ENCODE measurements at places on chromosomes 7 and 10. TPM values are rescaled to one million over a fixed set of nuclear protein-coding genes. Genes with fewer than 3 reads are reported as not detected.

- DNase-seq = no peak
- no peak overlapping the region for H3K27ac ChIP-seq
- no peak overlapping the region for H3K4me3 ChIP-seq
- H3K4me1 ChIP-seq = peaks cover 8% of the 10 kb centered on the region
- H3K36me3 ChIP-seq = no peaks in the 10 kb centered on the region
- no peaks in the 10 kb centered on the region for H3K27me3 ChIP-seq
These were observed 27.4 kb upstream of the GRID1 start for GRCh38 chr10:86393862-86394455.

DNA sequence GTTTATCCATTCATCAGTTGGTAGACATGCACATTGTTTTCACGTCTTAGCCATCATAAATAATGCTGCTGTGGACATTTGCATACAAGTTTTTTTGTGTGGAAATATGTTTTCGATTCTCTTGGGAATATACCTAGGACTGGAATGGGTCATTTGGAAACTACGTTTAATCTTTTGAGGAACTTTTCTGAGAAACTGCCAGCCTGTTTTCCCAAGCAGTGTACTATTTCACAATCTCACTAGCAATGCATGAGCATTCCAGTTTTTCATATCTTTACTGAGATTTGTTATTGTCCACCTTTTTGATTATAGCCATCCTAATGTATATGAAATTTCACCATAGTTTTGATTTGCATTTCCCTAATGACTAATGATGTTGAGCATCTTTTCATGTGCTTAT lies 95.7 kb upstream of the JAZF1 start:
- H3K4me1 ChIP-seq = peaks cover 3% of the 10 kb centered on the region
- DNase-seq = no peak
- H3K36me3 ChIP-seq = no peaks in the 10 kb centered on the region
- peaks cover 3% of the 10 kb centered on the region for H3K27me3 ChIP-seq
- H3K27ac ChIP-seq = no peak overlapping the region

DNA sequence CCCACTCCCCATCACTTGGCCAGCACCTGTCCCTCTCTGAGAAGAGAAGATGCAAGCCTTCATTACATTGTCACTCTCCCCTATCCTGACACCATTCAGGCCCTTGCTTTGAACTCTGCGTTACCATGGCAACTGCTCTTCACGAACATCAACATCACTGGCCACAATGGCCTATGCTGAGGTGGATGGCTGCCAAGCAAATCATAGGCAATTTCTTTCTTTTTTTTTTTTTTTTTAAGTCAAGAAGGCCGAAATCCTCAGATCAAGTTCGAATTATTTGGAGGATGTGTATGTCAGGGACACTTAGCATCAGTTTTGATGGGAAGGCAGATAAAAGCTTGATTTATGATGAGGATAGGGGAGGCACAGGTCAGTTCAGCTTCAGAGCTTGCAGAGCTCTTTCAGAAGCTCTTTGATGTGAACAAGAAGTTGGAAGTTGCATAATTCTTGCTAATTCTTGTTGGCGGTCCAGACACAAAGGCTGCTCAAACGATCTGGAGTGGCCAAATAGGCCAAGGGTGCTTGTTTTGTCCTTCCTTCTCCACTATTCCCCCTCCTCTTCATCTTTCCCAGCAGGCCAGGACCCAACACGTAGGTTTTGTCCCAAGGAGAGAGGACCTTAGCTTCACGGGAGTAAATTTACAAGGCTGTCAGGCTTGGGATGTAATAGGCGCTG lies 179.9 kb upstream of the NPVF start:
- H3K27ac ChIP-seq = no peak overlapping the region
- DNase-seq = no peak
- H3K4me3 ChIP-seq = no peak overlapping the region
- H3K36me3 ChIP-seq = no peaks in the 10 kb centered on the region
- H3K27me3 ChIP-seq = no peaks in the 10 kb centered on the region
- H3K4me1 ChIP-seq = no peaks in the 10 kb centered on the region

DNA sequence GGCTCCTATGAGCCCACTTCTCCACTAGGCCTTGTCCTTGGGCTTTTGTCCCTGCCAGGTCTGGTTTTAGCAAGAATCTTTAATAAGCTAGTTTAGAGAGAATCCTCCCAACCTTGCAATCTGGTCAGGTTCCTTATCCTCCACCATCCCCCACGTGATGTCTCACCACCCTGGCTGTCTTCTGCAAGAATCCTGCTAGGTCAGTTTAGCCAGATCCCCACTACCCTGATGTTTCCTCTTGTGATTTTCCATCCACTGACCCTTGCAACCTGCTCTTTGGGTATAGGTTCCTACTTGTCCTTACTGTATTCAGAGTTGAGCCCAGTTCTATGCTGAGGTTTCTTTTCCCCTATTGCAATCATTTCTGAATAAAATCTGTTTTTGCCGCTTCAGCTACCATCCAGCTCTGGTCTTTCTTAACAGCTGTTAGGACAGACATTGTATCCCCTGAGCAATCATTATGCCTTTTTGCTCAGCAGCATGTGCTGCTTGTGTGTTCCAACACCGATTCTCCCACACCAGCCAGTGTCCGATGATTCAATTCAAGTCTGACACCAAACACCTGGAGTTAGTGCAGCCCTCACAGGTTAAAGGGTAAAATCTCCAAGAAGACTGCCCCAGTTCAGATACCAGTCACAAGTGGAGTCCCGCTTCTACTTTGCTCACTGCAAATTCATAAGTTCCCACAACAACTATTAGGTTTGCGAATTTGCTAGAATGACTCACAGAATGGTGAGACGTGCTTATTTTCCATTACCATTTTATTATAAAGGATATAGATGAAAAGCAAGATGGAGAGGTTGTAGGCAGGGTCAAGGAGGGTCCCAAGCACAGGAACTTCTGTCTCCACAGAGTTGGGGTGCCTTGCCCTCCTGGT lies 62.2 kb upstream of the ADCY1 start:
- H3K4me1 ChIP-seq = no peaks in the 10 kb centered on the region
- H3K4me3 ChIP-seq = no peak overlapping the region
- no peaks in the 10 kb centered on the region for H3K27me3 ChIP-seq
- H3K36me3 ChIP-seq = no peaks in the 10 kb centered on the region
- DNase-seq = no peak
- H3K27ac ChIP-seq = no peak overlapping the region

The NODAL gene
- not detected for total RNA-seq

The ASAH2 gene
- total RNA-seq = 2.8 TPM

GRCh38 chr7:14834883-14835282 lies 67.7 kb downstream of the DGKB start:
- no peak overlapping the region for H3K4me3 ChIP-seq
- H3K4me1 ChIP-seq = no peaks in the 10 kb centered on the region
- DNase-seq = no peak

- H3K36me3 ChIP-seq = no peaks in the 10 kb centered on the region
- H3K4me1 ChIP-seq = peaks cover 4% of the 10 kb centered on the region
- no peak overlapping the region for H3K27ac ChIP-seq
- no peak overlapping the region for H3K4me3 ChIP-seq
These were observed 87.1 kb downstream of the KAT6B start for GRCh38 chr10:74913377-74913979.

The SCIN gene
- 0.16 TPM for total RNA-seq

The ADAM22 gene
- total RNA-seq = 5.6 TPM

The FLNC gene
- 0.05 TPM for total RNA-seq

DNA sequence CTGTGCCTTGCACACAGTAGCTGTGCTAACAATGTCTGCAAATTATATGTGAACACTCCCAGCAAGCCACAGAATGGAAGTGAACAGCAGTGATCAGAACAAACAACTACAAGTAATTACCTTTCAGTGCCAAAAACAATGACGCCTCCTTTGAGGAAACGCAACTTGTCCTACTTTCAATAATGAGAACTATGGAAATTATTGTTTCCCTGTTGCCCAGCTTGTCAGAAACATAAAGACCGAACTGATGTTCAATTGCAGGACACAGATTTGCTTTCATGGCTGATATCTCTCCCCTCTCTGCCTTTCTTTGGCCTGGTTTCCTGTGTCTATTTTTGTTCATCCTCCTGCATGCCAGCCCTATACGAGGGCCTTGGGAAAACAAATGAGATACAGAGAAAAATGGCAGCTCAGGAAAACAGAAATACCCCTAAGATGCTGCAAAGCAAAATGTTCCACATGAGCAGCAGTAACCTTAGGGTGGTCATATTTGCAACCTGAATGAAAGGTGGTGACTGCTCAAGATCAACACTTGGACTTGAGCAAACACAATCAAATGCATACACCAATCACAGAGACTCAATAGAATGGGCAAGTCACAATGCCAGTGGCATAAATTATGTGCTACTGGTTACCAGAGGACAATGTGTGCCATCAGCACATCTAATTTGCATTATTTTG lies 26.8 kb downstream of the COBL start:
- H3K4me1 ChIP-seq = no peaks in the 10 kb centered on the region
- H3K27ac ChIP-seq = no peak overlapping the region
- DNase-seq = no peak
- H3K4me3 ChIP-seq = no peak overlapping the region
- H3K36me3 ChIP-seq = no peaks in the 10 kb centered on the region
- peaks cover 2% of the 10 kb centered on the region for H3K27me3 ChIP-seq

GRCh38 chr7:155698633-155699032 lies 54.2 kb downstream of the RBM33 start:
- H3K27ac ChIP-seq = no peak overlapping the region
- no peaks in the 10 kb centered on the region for H3K27me3 ChIP-seq
- H3K4me1 ChIP-seq = no peaks in the 10 kb centered on the region
- no peak overlapping the region for H3K4me3 ChIP-seq
- no peaks in the 10 kb centered on the region for H3K36me3 ChIP-seq
- DNase-seq = no peak

- no peak overlapping the region for H3K27ac ChIP-seq
- H3K27me3 ChIP-seq = peaks cover 6% of the 10 kb centered on the region
- no peak for DNase-seq
- H3K4me3 ChIP-seq = no peak overlapping the region
These were observed 90.4 kb downstream of the GRM8 start for GRCh38 chr7:127162366-127162765.

DNA sequence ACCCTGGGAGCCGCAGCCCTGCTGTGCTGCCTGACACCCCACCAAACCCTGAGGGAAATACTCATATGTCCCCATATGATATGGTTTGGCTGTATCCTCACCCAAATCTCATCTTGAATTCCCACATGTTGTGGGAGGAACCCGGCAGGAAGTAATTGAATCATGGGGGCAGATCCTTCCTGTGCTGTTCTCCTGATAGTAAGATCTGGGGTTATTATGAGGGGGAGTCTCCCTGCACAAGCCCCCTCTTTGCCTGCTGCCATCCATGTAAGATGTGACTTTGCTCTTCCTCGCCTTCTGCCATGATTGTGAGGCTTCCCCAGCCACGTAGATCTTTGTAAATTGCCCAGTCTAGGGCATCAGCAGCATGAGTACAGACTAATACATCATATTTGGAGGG lies 68.7 kb downstream of the RGS10 start:
- no peak overlapping the region for H3K27ac ChIP-seq
- no peaks in the 10 kb centered on the region for H3K36me3 ChIP-seq
- no peaks in the 10 kb centered on the region for H3K27me3 ChIP-seq
- H3K4me1 ChIP-seq = peaks cover 17% of the 10 kb centered on the region

DNA sequence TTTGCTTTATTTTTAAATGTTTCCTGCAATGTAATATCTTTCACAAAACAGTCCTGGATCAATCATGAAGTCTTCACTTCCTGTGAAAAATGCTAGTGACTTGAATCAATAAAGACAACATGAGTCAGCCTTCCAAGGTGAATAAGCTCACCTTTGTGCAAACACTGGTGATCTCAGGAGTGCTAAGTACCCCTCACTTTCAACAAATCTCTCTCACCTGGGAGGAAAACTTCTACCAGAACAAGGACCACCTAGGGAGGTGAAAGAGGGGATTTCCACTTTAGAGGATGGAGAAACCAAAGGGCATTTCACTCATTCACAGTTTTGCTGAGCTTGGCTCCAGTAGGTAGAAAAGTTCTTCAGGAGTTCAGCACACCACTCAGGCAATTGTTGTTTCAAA lies 64.8 kb downstream of the CALD1 start:
- H3K36me3 ChIP-seq = no peaks in the 10 kb centered on the region
- no peaks in the 10 kb centered on the region for H3K4me1 ChIP-seq
- H3K27ac ChIP-seq = no peak overlapping the region
- H3K4me3 ChIP-seq = no peak overlapping the region

DNA sequence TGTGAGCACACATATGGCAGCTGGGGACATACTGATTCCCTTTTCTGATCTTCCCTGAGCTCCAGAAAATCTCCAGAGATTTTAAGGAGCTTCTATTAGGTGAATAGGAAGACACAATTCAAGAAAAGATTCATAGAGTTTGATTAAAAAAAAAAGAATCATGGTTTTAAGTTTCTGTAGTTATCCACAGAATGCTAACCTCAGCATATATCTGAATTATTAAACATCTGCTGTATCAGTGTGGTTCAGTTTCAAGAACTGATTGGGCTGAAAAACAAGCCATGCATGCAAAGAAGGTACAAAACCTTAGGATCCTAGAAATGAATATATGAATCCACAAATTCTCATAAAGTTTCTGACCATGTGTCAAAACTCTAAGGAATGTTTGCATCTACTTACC lies 94.1 kb upstream of the ZNF438 start:
- no peak overlapping the region for H3K4me3 ChIP-seq
- H3K4me1 ChIP-seq = no peaks in the 10 kb centered on the region
- no peak for DNase-seq

GRCh38 chr7:372546-372931 lies 82.6 kb downstream of the FOXL3 start:
- H3K4me3 ChIP-seq = no peak overlapping the region
- H3K27me3 ChIP-seq = no peaks in the 10 kb centered on the region
- H3K4me1 ChIP-seq = peaks cover 13% of the 10 kb centered on the region
- no peak overlapping the region for H3K27ac ChIP-seq
- DNase-seq = no peak
- H3K36me3 ChIP-seq = no peaks in the 10 kb centered on the region

DNA sequence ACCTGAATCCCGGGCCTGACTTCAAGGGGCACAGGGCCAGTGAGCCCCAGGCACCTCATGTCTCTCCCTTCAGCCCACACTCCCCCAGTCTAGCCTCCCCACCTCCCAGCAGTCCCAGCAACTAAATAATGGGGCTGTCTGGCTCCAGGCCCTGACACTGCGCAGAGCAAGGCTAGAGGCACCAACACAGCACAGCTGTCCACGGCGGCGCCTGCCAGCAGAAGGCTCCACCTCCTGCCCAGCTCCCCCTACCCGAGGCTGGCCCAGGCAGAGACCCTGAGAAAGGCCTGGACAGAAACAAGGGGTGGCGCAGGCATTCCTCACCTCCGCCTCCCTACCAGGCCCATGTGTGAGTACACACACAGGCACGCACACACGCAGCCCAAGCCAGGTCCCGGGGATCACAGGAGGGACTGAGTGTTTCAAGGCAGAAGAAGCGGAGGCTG lies 6.1 kb downstream of the KCNH2 start:
- no peaks in the 10 kb centered on the region for H3K36me3 ChIP-seq
- peaks cover 12% of the 10 kb centered on the region for H3K4me1 ChIP-seq
- H3K27ac ChIP-seq = no peak overlapping the region
- no peak overlapping the region for H3K4me3 ChIP-seq
- DNase-seq = no peak

DNA sequence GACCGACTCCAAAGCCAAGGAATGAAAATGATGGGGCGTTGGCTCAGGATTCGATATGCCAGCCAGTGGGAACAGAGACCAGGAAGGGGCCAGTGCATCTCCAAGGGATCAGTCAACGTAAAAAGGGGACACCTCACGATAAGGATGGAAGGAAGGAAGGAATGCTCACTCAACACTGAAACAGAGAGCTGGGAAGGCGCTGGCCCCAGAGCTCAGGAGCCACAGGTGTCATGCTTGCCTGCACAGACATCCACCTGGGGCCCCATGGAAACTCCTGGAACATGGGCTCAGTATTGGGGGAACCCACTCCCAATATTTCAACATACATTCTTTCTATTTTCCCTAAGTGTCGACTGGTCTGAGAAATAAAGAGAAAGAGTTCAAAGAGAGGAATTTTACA lies 5.3 kb downstream of the MMRN2 start:
- no peak for DNase-seq
- no peaks in the 10 kb centered on the region for H3K27me3 ChIP-seq
- no peak overlapping the region for H3K4me3 ChIP-seq
- peaks cover 33% of the 10 kb centered on the region for H3K4me1 ChIP-seq
- no peaks in the 10 kb centered on the region for H3K36me3 ChIP-seq
- H3K27ac ChIP-seq = no peak overlapping the region

Data from T-cell (primary cell).